Jurkat, Clone E6-1 (cell line): ENCODE measurements at places on chromosomes 1 and 21.

- peak; percentile 54 for DNase-seq
These were observed 37.3 kb downstream of the PLEKHO1 start for GRCh38 chr1:150186789-150187559.

GRCh38 chr1:226973371-226973897 is 33.3 kb downstream of the COQ8A start:
- DNase-seq = no peak

DNA sequence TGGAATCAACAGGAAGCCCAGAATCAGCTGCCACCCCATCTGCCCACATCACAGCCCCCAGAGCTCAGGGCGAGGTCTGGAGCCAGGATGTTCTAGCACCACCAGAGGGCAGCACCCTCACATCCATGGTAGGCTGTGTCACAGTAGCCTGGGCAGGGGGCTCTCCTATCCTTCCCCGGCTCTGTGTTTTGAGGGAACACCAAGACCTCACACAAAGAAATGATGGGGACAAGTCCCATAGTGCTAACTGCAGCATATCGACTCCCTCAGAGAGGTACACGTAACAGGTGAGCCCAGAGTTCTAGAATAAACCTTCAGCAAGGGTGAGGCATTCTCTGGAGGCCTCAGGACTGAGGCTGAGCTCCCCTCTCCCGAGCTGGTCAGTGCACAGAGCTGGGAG is 2.3 kb upstream of the KCNC4 start:
- DNase-seq = peak; percentile 71

- no peak for DNase-seq
These were observed 11.9 kb downstream of the LYPLAL1 start for GRCh38 chr1:219185486-219186117.

DNA sequence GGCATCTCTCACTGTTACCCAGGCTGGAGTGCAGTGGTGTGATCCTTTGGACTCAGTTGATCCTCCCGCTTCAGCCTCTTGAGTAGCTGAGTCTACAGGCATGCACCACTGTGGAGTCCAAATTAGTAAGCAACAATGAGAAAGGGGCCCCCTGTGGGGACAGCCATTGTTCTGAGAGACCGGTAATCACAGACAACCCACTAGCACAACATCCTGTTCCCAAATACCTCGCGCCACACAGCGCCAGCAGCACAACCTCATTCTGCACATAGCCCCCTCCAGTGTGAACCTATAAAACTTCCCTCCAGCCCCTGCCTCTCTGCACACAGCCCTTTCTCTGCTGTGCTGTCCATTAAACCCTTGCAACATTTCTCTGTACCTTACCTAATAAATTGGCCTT is 226.4 kb downstream of the DYRK1A start:
- DNase-seq = peak; percentile 20

GRCh38 chr21:45741691-45742090 is 98.2 kb downstream of the PCBP3 start:
- DNase-seq = no peak

DNA sequence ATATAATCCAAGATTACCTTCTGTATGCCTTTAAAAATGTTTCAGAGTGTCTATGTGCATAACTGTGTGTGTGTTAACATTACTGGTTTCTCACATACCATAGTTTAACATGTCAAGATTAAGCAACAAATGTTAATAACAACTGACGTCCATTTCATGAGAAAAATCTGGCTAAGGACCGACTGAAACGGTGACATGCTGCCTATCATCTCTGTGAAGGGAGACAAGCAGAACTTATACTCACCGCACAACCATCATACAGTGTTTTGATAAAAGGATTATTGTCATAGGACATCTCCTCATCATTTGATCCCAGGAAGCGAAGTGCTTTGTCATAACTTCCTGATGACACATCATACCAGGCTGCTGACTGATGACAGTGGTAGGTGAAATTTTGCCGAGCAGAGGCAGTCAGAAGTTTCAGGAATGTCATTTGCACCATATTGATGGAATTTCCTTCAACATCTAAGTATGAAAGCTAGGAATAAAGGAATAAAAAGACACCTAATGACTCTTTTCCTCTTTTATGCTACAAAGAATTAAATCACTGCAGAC is 228.8 kb downstream of the COL11A1 start:
- DNase-seq = no peak

DNA sequence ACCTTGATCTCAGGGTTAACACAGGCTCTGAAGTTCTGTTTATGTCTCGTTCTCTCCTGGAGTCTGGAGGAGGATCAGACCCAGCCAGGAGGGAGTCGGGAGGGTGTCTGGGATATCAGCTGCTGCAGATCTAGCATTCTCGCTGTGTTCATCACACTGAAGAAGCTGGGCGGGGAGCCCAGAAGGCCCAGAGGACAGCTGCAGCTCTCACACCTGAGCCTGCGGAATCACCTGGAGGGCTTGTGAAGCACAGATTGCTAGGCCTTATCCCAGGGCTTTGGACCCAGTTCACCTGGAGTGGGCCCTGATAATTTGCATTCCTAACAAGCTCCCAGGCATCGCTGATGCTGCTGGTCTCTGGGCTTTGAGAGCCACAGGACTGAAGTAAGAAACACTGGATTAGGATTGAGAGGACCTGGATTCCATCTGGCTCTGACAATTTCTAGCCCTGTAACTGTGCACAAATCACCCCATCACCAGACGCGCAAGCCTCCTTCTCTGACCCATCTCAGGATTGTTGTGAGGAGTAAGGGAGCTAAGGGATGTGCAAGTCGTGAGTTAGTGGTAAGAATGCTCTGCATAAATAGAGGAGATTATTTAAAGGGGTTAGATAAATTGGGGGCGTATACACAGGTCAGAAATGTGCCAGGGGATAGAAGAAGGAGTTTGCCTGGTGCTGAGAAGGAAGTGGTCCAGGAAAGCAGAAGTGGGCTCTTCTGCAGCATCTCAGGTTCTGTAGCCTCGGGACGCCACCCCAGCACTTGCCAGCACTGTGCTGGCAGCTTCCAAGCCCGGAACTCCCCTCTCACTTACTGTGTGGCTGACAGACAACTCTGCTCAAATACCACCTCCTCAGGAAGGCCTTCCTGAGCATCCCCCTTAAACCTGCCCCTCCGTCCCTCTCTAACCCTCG is 19.1 kb downstream of the ABCA4 start:
- DNase-seq = no peak

DNA sequence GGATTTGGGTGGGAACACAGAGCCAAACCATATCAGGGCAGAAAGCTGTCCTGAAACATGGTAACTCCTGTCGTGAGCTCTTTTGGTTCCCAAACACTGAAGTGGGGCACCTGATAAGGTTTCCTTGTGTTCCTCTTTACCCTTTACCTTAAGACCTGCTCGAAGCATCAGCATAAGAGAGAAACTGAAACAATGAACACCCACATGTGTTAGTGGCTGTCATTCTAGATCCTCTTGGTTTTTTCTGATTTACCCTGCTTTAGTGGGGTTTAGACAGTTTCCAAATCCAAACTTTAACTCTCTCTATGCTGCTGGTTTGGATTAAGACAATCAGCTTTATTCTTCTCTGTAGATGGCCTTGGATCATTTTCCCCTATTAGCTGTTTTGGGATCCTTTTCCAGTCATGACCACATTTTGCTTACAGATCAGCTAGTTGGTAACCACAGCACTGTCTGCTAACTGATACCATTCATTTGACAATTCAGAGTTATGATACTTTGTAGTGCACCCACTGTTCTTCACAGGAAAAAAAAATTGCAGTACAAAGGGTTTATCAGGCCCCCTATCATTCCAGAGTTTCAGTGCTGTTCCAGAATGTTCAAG is 975 bp upstream of the MNDA start:
- DNase-seq = no peak

GRCh38 chr1:33118274-33118673 is 37.3 kb downstream of the AZIN2 start:
- DNase-seq = no peak

DNA sequence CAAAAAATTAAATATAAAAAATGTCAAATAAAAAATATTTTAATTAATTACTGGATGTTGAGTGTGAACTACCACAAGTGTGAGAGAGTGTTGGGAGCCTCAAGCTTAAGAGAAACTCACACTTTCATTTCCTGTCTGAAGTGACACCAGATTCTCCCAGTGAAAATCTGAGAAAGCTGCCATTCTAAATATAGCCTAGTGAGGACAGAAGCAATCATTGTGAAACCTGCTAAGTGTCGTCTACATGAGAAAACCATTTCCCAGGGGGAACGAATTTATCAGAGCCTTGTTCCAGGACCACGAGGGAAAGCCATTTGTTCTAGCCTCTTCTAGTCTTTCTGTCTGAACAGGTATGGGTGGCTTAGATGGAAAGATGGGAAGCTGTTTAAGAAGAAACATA is 329.3 kb upstream of the PRMT6 start:
- no peak for DNase-seq

- DNase-seq = no peak
These were observed 13.6 kb downstream of the NFYC start for GRCh38 chr1:40704817-40705733.

GRCh38 chr1:59057211-59057694 is 239.6 kb upstream of the FGGY start:
- no peak for DNase-seq

- DNase-seq = peak; percentile 33
These were observed 30.8 kb downstream of the GORAB start for GRCh38 chr1:170562646-170563338.

- DNase-seq = no peak
These were observed 52.7 kb downstream of the LDLRAD2 start for GRCh38 chr1:21864730-21865129.

GRCh38 chr21:24367936-24368335 is 1239.3 kb downstream of the MRPL39 start:
- no peak for DNase-seq

DNA sequence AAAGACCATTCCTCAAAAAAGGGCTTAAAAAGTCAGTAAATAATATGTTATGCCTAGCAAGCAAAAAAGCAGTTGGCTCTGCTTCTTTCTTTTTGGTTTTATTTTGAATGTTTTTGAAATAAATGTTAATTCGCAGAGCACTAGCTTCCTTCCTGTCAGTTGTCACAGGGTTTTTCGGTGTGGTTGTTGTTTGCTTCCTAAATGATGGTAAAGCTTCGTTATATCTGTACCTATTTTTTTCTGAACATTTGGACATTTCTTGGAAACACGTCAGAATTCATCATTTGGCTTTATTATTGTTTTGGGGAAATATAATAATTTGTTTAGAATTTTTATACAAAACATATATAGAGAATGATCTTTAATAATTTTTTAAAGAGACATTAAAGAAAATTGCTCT is 351.9 kb upstream of the SGIP1 start:
- no peak for DNase-seq

GRCh38 chr1:169326261-169326955 is 41.2 kb downstream of the NME7 start:
- no peak for DNase-seq

- DNase-seq = peak; percentile 42
These were observed 33.4 kb upstream of the TENT5B start for GRCh38 chr1:27045973-27046558.

GRCh38 chr1:245645894-245646293 is 491.1 kb downstream of the KIF26B start:
- peak; percentile 14 for DNase-seq

- DNase-seq = no peak
These were observed 45.5 kb upstream of the RPL11 start for GRCh38 chr1:23646091-23646490.

DNA sequence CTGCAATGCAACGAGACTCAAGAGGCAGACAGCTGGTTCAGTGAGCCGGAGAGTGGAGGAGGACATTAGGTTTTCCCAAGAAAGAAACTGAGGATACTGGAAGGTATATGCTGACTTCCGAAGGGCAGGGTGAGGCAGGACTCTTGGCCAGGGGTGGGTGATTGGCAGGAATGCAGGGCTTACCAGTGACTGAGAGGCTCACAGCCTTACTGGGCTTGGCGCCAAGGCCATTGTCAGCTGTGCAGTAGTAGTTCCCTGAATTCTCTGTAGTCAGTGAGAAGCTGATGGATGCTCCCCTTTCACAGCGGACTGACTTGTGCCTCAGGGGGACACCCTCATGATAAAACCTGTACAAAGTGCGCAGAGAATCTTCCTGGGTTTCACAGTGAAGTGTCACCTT is 9.6 kb downstream of the FCRL5 start:
- DNase-seq = no peak

DNA sequence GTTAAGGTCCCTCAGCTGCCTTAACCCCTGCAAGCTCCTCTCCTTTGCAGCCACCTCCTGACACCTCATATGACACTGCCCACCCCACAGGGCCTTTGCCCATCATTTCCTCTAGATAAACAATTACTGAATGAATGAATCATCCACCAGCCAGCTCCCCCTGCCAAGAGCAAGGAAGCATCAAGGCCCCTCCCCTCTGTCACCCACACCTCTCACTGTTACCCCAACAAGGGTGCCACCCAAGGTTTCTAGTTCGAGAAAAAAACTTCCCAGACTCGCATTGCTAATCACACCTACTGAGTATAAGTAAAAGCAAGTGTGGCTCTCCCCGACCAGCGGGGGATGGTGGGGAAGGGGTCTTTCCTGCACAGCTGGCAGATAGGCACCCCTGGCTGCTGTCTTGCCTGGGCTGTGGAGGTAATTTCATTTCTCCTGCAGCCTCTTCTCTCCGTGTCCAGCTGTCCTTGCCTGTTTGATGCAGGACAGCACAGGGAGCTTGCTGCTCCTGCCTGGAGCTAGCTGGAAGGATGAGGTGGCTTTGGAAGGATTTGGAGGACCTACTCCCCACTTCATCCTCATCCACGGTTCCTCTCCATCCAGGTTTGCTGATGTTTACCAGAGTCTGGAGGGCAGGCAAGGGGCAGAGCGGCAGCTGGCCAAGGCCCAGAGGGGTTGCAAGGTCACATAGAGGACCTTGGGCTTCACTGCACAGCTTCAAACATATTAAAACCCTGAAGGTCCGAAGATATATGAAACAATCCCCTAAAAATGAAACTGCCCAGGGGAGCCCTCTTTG is 33.1 kb upstream of the LBR start:
- DNase-seq = no peak
